Stimulated activated CD4-positive, alpha-beta T cell treated with anti-CD3 and anti-CD28 coated beads, TNF-alpha, amount 100 ng/mL, for 4 hours (primary cell): ENCODE measurements at places on chromosomes 2 and 18.

- DNase-seq = no peak
Measured at GRCh38 chr2:200765139-200765951, 46.4 kb upstream of the BZW1 start.

DNA sequence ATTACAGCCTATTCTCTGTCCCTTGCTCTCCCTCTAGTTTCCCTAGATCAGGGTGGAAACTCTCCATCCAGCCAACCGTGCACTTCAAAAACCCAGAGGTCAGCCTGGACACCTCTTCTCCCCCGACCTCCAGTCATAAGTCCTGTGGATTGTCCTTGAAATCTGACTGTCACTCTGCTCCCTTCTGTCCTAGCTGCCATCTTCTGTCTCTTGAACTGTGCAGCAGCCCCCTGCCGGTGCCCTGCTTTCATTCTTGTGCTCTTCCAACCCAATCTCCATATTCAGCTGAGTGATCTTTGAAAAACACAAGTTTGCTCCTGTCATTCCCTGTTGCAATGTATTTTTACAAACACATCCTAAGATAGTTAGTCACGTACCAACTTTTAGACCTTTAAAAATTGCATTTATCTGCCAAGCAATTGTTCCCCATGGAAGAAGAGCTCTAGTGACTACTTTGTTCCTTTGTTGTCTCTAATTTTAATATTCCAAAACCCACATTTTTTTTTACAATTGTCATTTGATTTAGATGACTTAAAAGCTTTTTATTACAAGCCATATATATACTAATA lies 254.3 kb downstream of the CAMKMT start:
- DNase-seq = no peak

DNA sequence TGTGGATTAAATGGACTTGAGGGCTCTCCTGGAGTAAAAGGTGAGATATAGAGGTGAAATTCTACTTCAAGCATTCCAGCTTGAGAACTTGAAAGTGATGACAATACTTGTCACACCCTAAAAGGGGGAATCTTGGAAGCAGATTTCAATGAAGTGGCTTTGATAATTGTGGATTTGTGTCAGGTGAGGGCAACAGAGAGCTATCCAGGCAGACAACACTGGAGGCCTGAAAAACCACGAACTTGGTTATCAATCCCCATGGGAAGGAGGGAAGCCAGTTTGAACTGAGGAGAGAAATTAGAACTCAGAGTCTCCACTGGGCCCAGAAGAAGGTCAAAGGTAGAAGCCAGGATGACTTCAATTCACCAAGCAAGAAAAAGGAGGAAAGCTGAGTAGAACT lies 263.9 kb downstream of the FIGN start:
- DNase-seq = no peak

- no peak for DNase-seq
Measured at GRCh38 chr2:64485961-64486360, 32.0 kb downstream of the LGALSL start.

GRCh38 chr18:26579941-26580618 lies 31.7 kb upstream of the KCTD1 start:
- no peak for DNase-seq

DNA sequence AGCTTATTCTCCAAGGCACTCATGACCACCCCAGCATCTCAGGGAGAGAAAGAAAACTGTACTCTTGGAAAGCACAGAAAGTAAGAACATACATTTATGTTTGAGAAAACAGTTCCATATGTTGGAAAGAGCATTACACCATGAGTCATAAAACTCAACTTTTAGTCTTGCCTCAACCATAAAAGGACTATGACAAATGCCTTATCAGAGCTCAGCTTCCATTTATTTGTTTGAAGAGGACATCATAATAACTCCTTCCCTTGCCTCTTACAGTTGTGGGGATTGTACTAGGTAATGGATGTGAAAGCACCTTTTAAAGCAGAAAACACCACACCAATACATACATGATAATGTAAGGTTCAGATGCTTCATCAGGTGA lies 370.8 kb downstream of the LNPK start:
- no peak for DNase-seq
